ENCODE measurements at places on chromosomes 3 and 15.

DNA sequence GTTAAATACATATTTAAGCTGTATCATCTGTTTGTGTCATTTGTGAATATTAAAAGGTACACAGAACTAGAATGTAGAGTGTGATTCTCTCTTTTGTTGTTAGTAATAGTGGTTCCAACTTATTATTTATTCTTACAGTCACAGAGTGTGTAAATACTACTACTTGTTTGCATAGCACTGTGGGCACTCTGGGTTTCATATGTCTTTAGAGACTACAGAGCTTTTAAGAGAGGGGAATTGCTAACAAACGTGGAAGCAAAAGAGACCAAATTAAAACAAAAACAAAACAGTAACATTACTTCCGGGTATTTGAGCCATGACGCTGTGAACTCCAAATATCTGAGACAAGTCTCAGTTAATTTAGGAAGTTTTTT is 828.0 kb upstream of the DPPA4 start:
- no peak for DNase-seq

DNA sequence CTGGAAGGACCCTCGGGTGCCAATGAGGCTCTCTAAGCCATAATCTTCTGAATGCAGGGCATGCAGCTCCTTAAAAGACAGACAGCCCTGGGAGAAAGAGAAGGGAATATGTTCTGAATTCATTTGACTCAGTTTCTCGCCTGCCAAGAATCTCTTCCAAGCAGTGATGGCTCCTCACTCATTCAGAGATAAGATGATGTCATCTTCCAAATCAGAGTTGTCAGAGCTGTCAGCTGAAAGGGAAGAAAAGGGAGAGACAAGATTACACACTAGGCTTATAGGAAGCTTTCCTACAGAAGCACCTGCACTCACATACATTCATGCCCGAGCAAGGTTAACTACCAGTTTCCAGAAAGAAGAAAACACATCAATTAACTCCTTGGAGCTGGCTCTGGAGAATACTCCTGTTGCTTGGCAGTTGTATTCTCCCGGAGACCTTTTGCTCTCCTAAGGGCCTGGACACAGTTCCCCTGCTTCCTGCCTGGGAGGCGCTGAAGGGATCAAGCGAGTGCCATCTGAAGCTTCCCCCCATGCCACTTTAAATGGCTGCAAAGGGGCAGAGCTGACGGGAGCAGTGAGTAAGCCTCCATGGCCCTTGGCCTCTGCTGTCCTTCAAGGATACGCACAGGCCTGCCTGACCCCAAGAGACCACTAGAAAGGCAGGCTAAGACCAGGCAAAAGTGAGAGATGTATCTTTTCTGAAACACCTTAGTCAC is 7.7 kb downstream of the RBM15B start:
- DNase-seq = no peak

DNA sequence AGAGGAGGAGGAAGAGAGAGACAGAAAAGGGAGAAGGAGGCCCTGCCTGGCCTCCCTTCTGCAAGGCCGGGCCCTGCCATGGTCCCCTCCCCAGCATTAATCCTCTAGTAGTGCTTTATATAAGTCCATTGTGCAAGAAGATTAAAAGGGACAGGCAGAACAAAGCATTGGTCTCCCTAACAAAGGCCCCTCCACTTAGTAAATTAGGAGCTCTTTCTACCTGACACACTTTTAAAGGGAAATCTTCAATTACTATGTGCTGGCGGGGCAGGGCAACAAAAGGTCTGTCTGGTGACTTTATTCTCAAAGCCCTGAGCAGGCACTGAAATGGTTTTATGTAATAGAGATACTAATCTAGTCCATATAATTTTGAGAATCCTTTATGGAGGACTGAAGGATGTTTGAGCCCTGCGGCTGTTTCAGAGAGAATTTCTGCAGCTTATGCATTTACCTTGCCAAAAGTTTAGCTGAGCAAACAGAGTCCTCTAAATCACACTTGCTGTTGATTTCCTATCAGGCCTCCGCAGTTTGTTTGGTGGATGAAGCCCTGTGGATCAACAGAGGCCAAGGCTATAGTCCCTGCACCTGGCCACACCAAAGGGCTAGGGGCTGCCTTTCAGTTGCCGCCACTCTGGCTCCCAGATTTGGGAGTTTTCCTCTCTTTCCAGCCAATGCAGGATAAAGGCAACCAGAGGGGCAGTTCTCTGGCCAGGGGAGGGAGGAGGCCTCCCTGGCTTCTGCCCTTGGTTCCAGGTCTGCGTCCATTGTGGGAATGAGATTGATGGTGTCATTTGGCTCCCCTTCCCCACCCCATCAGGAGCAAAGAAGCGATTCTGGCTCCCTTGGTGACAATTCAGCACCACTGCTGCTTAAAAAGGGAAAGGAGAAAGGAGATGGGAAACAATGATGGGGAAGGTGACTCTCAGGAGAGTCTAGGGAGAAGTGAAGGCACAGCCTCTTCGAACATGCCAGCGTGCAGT is 148.0 kb downstream of the MEGF11 start:
- DNase-seq = no peak

- DNase-seq = no peak
These were observed 8.3 kb upstream of the JMJD7 start for GRCh38 chr15:41819455-41820050.
